G401 (cell line): ENCODE measurements at places on chromosomes 1 and 21. TPM values are rescaled to one million over a fixed set of nuclear protein-coding genes. Genes with fewer than 3 reads are reported as not detected.

- no peak for DNase-seq
Observed at GRCh38 chr1:223702735-223703667, 9.3 kb upstream of the CAPN2 start.

DNA sequence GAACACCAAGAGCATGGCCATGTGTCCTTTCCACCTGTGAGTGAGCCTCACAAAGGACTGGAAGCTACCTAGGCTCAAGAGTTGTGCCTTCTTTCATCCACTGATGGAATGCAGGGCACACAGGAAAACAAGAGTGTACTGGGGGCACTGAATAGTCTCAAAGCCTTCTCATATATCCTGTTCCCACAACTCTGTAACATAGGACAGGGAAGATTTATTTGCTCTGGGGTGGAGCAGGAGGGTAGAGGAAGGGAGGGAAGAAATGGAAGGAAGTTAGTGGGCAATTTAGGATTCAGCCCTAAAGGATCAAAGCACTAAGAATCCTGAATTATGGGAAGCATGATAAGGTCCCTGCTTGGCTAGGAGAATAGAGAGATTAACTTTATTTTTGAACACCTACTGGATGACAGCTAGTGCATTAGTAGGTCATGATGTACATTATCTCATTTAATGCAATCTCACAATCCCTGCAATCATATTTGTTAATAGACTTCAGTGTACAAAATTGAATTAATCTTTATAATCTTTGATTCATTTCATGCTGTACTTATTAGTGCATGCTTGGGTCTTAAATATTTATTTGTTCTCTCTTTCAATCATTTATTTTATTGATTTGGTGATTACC, 27.0 kb upstream of the RGS16 start:
- no peak for DNase-seq

DNA sequence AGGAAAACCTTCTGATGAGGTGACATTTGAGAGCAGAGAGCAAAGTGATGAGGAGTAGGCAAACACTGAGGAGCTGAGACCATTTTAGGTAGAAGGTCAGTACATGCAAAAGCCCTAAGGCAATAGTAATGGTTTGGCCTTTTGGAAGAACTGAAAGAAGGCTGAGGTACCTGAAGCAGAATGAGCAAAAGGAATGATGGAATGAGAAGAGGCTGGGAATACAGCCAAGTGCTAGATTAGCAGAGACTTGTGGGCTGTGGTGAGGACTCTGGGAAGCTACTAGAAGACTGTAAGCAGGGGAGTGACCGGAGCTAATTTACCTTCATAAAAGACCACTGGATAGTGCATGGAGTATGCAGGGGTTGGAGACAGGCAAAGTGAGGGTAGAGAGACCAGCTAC, 77.9 kb downstream of the GFI1 start:
- DNase-seq = no peak

DNA sequence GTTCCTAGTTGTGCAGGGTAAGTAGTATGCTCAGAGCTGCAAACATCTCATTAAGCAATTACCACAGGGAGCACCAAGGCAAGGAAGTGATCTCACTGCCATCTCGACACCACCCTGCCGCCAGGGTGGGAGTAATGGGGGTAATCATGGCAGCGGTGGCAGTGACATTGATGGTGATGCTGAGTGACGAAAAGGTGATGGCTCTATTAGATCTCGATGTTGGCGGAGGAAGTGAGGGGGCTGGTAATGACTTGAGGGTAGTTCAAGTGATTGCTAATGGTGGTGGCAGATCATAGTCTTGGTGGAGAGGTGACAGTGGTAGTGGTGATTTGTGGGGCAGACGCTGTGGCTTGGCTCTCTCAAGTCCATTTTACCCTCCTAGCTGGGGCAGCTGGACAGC, 25.4 kb upstream of the TENT5B start:
- no peak for DNase-seq

GRCh38 chr1:67987046-67987799, 63.2 kb downstream of the DIRAS3 start:
- no peak for DNase-seq

GRCh38 chr1:183077097-183077496, 53.9 kb downstream of the LAMC1 start:
- no peak for DNase-seq

DNA sequence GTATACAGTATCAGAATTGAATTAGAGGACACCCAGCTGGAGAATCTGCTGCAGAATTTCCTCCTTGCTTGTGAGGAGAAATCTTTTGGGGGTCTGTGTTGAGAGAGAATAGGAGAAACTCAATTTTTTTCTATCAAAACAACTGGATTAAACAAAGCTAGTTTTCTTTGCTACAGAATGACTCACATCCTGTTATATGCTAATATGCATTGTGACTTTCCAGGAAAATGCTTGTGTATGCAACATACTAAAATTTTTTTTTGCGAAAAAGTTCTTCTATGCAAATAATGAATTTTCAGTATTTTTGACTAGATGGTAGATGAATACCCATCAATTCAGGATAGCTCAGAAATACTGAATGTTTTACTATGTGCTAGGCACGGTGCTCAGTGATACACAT, 2.2 kb downstream of the VAMP4 start:
- no peak for DNase-seq

- DNase-seq = peak; percentile 92
Observed at GRCh38 chr1:94081566-94082344, 39.2 kb downstream of the ABCA4 start.

- DNase-seq = no peak
Observed at GRCh38 chr1:118716775-118717174, 271.4 kb downstream of the TBX15 start.

DNA sequence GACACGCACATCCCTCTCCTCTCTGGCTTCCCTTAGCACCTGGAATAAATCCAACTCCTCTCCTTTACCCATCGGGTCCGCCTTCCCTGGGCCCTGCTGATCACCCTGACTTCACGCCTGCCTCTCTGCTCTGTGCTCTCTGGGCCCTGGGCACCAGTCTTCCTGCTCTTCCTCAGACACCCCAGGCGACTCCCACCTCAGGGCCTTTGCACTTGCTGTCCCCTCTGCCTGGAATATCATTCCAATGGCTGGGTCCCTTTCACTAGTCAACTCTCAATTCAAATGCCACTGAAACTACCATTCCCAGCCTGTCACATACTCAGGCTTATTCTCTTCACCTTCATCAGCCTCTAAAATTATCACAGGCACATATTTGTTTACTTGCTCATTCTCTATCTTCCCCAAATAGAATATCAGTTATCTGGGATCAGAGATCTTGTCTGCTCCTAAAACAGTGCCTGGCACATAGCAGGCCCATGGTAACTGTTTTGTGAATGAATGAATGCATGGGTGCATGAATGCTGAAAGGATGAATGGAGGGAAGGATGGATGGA, 27.2 kb upstream of the SELENON start:
- no peak for DNase-seq

DNA sequence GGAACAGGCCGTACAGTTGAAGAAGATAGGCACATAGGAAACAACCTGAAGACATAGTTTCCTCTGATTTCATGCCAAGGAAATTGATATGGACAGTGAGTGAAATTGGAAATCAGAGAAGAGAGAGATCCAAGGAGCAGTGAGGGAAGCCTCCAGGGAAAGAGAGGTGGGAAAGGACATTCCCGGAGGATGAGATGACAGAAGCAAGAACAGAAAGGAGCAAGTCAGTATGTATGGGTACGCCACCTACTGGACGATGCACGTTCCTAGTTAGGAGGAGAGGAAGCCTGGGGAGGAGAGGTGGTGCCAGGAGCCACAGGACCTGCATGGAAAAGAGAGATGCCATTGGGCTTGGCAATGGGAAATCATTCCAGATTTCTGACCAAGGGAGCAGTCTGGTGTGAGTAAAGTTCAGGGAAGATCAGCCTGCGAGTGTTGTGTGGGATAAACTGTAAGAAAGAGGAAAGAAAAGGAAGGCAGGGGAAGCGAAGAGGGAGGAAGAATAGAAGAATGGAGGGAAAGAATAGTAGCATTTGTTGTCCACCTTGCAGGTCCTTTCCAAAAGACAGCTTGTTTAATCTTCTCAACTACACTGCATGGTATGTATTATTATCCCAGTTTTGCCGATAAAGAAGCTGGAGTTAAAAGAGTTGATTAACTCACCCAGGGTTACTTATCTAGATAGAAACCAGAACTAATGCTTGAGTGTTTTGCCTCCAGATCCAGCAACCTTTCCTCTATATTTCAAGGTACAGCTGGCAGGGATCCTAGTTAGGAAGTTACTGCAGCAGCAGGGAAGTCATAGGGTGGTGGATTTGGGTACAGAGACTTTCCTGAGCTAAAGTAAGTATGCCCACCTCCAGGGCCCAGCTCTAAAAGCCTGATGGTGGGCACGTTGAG, 27.4 kb downstream of the C1orf116 start:
- peak; percentile 35 for DNase-seq

Gene BRINP3
- not detected in 2 replicates for total RNA-seq

Gene CEPT1
- 23.4 and 23.8 TPM in 2 replicates for total RNA-seq
